ENCODE measurements at places on chromosomes 16 and 17.

GRCh38 chr16:30004424-30004776 lies 6.4 kb downstream of the DOC2A start:
- no peak for DNase-seq

DNA sequence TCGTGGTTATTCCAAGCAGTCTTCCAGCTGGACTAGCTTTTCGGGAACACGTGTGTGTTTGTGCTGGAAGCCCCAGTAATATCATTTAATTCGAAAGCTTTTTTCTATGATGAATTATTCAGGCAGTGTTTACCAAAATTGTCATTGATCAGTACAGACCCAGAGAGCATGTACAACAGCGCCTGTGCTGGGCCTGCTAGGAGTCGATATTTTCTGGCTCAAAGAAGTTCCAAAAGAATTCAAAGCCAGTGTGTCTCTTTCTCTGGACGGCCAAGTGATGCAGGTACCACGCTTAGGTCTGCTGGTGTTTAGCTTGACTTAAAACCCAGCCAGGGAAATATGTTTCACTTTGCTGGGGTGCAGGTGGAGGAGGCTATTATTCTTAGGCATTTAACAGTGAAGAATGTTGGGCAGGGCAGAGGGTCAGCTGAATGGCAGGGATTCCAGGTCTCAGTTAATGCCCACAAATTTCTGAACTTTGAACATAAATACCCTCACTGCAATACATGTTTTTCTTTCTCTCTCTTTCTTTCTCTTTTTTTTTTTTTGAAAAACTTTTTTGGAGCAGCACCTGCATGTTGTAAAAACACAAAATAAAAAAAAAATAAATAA lies 401.3 kb downstream of the WWOX start:
- no peak for DNase-seq

DNA sequence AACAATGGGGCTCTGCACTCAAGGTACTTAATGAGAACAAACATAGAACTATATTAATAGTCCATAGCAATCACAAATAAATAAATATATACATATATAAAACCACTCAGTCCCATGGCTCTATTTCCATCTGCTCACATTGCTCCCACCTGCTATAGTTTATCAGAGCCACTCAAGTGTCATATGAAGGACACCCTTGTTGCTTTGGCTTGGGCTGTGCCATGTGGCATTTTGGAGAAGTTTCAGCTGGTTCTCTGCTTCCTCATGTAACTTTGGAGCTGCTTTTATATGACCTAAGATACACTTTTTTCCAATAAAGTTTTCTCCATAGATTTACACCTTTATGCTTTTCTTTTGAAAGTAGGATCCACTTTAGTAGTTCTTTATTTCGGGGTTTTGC lies 126.4 kb downstream of the KCNJ2 start:
- DNase-seq: no peak

- no peak for DNase-seq
Measured at GRCh38 chr17:15398736-15399331, 57.4 kb upstream of the TEKT3 start.

DNA sequence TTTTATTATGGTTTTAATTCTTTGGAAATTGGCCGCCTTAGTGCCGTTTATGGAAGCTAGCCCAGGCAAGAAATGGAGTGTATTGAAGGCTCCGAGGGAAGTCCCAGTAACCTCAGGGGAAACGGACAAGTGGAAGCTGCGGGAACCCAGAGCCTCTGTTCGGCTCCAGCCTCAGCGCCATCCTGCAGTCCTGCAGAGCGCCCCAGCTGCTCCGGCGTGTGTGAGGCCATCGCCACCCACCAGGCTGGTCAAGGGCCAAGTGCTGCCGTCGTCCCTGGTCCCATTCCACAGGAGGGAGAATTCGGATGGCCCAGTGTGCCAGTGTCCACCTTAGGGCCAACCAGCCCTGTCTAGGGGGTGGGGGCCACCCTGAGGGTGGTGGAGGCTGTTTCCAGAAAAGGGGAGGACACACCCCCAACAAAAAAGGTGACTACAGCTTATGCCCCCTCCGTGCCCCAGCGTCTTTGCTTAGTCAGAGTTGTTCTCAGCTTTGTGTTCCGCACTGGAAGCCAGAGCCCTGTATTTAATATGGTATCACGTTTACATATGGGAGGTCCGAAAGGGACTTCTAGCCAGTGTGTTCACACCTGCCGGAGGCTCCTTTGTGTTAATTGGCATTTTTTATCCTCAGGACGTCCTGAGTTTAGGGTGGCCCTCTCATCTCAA lies 13.0 kb downstream of the MGRN1 start:
- no peak for DNase-seq

GRCh38 chr16:3607161-3607560 lies 4.2 kb downstream of the SLX4 start:
- no peak for DNase-seq

DNA sequence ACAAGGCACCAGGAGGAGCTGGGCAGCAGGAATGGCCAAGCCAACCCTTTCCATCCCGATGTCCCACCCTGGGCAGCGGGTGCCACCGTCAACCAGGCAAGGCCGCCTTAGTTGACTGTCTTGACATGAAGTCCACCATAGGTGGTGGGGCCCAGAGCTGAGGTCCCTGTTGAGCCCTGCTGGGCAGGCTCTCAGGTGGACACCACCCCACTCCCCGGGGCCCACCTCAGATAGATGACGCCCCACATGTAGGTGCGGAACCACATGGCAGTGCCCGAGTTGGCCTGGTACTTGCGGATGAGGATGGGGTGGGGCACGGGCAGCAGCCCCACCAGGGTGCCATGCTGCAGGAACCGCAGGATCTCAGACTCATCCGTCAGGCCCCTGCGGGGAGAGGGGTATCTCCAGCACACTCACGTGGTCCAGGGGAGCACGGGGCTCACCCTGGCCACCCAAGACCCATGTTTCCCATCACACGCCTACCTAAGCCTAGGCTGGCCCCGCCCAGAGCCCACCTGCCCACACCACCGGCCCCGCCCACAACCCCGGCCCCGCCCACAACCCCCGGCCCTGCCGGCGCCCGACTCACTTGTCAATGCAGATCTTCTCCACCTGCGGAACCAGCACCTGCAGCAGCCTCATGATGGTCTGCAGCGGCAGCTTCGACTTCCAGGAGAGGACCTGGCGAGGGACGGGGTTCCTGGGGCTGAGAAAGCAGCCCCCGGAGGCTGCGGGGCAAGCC lies 16.2 kb downstream of the OTOP3 start:
- DNase-seq: no peak

DNA sequence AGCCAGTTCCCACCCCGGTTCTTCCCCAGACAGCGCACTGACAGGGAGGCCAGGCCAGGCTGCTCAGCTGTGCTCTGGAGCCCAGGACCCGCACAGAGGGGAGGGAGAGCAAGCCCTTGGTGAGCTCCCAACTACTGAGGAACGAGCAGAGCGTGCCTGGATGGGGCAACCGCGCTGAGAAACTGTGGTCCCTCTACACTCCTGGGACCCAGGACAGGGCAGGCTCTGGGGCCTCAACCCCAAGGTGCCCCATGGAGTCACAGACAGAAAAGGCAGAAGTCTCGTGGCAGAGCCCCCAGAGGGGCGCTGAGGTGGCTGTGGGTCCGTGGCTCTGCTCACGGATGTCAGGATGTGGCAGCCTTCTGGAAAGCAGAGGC lies 16.3 kb downstream of the SLX4 start:
- DNase-seq: no peak

DNA sequence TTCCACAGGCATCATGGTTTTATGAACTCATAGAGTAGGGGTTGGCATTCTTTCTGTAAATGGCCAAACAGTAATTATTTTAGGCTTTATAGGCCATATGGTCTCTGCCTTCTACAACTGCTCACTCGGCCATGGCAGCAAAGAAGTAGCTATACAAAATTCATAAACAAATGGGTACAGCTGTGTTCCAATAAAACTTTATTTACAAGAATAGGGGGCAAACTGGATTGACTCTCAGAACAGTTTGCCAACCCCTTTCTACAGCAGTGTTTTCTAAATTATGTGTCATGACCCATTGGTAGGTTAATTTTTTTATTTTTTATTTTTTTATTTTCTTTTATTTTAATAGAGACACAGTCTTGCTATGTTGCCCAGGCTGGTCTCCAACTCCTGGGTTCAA lies 20.4 kb downstream of the GOT2 start:
- no peak for DNase-seq

- no peak for DNase-seq
Measured at GRCh38 chr16:4924593-4925292, 12.2 kb downstream of the PPL start.

DNA sequence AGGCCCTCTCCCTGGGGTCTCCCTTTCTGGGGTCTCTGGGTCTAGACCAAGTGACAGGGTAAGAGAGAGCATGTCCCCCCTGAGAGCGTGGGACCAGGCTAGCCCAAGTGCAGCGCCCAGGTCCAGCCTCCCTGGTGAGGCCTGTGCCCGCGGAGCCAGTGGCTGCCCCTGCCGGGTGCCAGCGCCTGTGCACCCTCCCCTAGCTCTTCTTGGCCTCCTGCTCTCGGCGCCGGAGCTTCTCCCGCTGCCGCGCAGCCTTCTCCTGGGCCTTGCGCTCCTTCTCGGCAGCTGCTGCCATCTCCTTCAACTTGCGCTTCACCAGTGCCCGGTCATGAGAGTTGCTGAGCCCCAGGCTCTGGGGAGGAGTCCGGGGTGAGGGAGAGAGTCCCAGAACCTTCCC lies 17.3 kb downstream of the SAMD14 start:
- DNase-seq: no peak

DNA sequence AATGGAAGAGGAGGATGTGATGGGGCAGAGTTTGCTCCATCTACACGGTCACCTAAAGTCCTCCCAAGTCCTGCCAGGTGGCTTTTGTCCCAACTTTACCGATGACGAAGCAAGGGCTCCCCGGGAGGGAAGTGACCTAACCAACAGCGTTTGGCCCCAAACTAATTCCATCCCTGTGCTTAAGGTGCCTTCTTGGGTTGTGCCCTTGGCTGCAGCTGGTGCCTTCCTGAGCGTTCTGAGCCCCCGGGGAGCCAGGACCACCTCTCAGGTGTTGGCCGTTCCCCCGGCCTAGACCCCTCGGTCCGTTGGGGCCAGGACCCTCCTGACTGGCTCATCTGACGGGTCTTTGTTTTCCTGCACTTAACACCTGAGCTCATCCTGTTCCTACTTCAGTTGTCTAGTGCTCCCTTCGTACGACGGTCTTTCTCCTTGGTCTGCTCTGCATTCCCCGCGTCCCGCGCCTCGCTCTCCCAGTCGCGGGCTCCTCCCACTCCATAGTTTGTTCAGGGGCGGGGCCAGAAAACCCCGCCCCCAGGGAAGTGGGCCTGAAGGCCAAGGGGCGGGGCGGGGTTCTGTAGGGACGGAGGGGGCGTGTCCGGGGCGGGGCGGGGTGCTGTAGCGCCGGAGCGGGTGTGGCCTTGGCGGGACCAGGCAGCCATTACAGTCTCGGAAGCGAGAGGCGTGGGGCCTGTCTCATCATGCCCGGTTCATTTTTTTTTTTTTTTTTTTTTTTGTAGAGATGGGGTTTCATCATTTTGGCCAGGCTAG lies 822 bp upstream of the ZSCAN10 start:
- DNase-seq: no peak

DNA sequence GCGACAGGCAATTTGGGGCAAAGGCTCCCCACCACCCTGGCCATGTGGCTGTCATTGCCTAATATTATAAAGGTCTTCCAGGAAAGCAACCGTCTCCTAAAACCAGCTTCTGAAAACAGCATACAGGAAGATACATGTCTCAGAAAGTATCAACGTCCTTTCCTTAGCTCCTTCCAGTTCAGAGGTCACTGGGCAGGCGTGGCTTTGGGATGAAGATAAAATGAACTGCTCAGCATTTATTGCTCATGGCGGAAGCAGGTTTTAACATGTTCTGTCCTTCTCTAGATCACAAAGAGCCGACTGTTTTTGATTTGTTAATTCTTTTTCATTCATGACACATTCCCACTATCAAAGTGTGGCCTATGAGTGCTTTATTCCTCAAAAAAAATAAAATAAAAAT lies 8.0 kb downstream of the CFAP20 start:
- no peak for DNase-seq

DNA sequence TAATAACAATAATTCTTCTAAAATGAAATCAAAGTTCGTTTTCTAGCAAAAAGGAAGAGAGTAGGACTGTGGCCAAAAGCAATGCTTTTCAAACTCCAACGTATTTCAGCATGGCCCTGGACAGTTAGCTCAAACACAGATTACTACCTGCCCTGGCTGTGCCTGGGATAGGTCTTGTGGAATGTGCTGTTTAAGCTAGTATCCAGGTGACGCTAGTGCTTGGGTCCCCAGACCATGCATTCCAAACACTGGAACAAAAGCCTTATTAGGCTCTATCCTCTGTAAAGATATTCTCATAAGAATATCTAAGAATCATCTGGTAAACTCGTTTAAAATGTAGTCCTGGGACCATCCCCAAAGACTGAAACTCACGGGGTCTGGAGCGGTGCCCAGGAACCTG lies 52.6 kb upstream of the MEAK7 start:
- DNase-seq: no peak

DNA sequence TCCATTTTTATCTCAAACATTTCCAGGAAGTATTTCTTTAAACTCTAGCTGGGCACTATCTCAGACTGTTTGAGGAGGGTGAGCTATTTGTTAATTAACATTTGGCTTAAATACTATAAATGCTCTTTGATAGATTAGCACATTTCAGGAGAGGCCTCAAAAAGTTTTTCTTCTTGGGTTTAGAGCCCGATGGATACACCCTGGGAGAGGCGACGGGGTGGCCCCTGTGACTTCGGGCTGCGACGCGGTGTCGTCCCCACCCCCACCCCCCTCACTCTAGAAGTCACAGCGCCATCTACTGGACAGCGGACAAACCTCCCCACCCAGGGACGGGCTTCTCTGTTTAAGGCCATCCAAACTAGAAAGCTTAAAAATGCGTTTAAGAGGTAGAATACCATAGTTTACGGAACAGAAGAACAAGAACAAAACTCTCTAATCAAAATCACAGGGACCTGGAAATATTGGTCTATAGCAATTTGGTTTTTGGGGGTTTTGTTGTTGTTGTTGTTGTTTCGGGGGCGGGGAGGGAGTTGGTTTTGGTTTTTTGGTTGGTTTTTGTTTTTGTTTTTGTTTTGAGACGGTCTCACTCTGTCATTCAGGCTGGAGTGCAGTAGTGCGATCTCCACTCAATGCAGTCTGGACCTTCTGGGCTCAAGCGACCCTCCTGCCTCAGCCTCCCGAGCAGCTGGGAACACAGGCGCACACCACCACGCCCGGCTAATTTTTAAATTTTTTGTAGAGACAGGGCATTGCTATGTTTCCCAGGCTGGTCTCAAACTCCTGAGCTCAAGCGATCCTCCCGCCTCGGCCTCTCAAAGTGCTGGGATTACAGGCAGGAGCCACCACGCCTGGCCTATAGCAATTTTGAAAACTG lies 254.4 kb downstream of the C16orf95 start:
- no peak for DNase-seq

GRCh38 chr16:71216714-71217113 lies 13.8 kb downstream of the HYDIN start:
- no peak for DNase-seq

GRCh38 chr16:88408561-88409142 lies 25.9 kb downstream of the ZNF469 start:
- DNase-seq: no peak

Data from left renal cortex interstitium (tissue), 4 donors.